Globus pallidus (tissue), 1 donor: ENCODE measurements at places on chromosomes 2 and 18.
A peak's percentile ranks its signal among the peaks of the same experiment; 100 is the strongest.

GRCh38 chr18:42126586-42126985 lies 171.6 kb downstream of the PIK3C3 start:
- no peak for DNase-seq

GRCh38 chr18:32373995-32374394 lies 96.7 kb downstream of the GAREM1 start:
- DNase-seq: no peak

GRCh38 chr2:42781181-42781580 lies 11.2 kb downstream of the HAAO start:
- no peak for DNase-seq

DNA sequence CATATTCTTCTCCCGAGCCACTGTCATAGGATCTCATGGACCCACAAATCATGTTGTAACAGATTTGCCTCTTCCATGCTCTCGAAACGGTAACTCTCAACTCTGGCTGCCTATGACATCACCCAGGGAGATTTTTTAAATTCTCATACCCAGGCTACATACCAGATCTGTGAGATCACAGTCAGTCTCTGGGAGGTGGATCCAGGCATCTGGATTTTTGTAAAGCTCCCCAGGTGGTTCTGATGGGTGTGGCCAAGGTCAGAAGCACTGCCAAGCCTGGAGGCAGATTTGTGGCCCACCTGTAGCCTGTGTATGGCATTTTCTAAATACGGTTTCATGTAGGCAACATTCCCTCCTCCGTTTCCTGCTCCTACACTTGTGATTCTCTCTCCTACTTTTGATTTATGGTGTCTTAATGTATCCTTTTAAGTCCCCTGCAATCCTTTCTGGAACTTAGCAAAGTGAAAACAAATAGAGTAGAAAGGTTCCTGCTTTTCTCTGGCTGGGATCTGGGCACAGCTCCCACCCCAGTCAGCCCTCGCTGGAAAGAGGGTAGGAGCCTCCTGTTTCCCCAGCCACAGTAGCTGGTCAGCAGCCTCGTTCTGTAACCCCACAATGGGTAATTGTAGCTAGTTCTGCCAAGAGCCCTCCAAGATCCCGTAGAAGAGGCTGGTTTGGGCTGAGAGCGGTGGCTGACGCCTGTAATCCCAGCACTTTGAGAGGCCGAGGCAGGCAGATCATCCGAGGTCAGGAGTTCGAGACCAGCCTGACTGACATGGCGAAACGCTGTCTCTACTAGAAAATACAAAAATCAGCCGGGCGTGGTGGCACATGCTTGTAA lies 96.2 kb downstream of the KLHL29 start:
- no peak for DNase-seq

- DNase-seq: no peak
Measured at GRCh38 chr18:73296686-73297085, 428.9 kb upstream of the NETO1 start.

DNA sequence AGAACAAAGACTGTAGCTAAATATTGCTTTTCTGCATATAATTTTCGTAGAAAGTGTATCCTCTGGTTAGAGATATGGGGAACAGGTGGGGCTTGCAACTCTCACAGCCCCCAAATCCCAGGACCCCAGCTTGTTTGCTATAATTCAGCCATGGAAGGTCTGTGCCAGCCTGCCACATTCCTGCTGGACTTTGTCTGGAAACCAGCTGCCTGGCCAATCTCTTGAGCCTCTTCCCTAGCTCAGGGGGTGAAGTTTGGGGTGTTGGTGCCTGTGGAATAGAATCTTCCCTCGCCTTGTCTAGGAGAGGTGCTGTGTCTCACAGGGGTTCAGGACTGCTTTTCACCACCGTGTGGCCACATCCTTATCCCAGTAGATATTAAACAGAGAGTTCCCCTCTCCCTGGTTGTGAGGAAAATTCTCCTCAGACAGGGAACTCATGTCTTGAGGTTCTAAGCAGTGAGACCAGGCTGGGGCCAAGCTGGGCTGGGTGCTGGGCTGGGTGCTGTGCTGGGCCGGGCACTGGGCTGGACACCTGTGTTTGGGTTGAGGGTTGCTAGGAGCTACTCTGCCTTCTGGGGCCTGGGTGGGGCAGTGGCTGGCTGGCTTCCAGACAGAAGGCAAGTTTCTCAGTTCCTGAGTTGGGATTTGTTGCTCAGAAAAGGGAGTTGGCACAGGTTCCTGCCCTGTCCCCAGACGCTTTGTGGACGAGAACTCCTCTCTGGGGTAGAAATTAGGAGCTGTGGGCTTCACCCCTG lies 12.3 kb downstream of the TOGARAM2 start:
- DNase-seq: no peak

GRCh38 chr2:210528716-210529115 lies 27.7 kb upstream of the CPS1 start:
- DNase-seq: no peak

GRCh38 chr2:149488706-149489440 lies 98.7 kb downstream of the MMADHC start:
- DNase-seq: peak; percentile 16
